ENCODE measurements at places on chromosomes 1 and 21. TPM values are rescaled to one million over a fixed set of nuclear protein-coding genes. Genes with fewer than 3 reads are reported as not detected.

The GPX7 gene
- total RNA-seq = not detected

The SORT1 gene
- 46.3 TPM for total RNA-seq

The RNF2 gene
- 23.3 TPM for total RNA-seq

The TTC24 gene
- total RNA-seq = not detected

The PBX1 gene
- 21.8 TPM for total RNA-seq

- DNase-seq = no peak
These were observed 235.4 kb downstream of the CENPF start for GRCh38 chr1:214838351-214838750.

DNA sequence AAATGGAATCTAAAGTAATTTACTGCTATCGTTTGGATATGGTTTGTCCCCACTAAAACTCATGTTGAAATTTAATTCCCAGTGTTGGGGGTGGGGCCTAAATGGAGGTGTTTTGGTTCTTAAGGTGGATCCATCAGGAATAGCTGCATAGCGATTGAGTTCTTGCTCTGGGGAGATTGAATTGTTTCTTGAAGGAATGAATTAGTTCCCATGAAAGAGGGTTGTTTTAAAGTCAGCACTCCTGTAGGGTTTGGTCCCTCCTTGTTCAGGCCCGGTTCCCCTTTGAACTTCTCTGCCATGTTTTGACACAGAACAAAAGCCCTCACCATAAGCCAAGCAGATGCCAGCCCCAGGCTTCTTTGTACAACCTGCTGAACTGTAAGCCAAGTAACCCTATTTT is 170.9 kb downstream of the COL11A1 start:
- DNase-seq = no peak

DNA sequence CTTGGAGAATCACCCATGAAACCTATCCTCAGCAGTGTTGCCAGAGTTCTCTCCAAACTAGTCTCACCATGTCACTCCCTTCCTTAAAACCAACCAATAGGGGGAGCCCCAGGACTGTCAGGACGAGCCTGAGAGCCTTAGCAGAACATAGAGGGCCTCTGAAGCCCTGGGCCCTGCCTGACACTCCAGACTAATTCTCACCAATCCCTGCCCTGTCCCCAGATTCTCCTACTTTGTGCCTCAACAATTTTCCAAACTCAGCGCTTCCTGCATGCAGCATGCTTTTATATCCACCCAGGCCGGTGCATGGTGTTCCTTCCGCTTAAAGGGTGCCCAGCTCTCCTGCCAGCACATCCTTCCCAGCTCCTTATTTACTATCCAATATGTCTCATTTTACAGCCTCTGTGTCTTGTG is 42.7 kb downstream of the HSD3B1 start:
- DNase-seq = peak; percentile 69

The MACO1 gene
- total RNA-seq = 14.1 TPM

DNA sequence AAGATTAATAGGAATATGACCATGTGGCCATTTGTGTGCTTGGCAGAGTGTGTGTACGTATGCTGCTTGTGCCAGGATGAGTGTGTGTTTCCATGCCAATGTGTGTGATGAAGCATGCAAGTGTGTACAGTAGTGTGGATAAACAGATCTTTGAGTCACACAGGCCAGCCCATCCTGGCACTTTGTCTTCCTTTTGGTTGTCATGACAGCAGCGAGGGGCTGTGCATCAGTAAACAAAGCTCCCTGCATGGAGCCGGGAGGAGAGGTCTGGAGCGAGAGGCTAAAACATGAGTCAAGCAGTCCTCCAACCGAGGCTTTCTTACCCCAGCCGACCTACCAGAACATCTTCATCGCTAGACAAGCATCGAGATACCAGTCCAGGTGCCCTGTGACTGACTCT is 221.2 kb downstream of the CACNA1E start:
- no peak for DNase-seq

- DNase-seq = no peak
These were observed 574.0 kb downstream of the LRRIQ3 start for GRCh38 chr1:73623946-73624345.

DNA sequence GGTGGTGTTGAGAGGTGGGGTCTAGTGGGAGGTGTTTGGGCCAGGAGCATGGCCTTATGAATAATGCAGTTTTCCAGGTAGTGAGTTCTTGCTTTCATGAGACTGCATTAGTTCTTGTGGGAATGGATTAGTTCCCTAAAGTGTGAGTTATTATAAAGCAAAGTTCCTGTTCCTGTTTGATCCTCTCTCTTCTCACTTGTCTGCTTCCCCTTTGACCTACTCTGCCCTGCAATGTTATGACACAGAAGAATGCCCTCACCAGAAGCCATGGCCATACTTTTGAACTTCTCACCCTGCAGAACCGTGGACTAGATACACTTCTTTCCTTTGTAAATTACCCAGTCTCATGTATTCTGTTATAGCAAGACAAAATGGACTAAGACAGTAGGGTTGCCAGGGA is 53.6 kb downstream of the MAP3K7CL start:
- no peak for DNase-seq

- DNase-seq = no peak
These were observed 15.0 kb downstream of the CAMSAP2 start for GRCh38 chr1:200753650-200754198.

- no peak for DNase-seq
These were observed 164.1 kb upstream of the POGK start for GRCh38 chr1:166675213-166675612.

DNA sequence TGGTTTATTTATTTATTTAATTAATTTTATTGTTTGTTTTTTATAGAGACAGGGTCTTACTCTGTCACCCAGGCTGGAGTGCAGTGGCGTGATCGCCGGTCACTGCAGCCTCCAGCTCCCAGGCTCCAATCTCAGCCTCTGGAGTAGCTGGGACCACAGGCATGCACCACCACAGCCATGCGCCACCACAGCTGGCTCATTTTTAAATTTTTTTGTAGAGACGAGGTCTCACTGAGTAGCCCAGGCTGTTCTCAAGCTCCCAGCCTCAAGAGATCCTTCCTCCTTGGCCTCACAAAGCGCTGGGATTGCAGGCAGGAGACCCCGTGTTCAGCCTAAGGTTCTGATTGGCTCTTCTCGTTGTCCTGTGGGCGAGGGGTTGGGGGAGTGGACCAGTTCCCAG is 22.1 kb downstream of the UMODL1 start:
- DNase-seq = no peak

DNA sequence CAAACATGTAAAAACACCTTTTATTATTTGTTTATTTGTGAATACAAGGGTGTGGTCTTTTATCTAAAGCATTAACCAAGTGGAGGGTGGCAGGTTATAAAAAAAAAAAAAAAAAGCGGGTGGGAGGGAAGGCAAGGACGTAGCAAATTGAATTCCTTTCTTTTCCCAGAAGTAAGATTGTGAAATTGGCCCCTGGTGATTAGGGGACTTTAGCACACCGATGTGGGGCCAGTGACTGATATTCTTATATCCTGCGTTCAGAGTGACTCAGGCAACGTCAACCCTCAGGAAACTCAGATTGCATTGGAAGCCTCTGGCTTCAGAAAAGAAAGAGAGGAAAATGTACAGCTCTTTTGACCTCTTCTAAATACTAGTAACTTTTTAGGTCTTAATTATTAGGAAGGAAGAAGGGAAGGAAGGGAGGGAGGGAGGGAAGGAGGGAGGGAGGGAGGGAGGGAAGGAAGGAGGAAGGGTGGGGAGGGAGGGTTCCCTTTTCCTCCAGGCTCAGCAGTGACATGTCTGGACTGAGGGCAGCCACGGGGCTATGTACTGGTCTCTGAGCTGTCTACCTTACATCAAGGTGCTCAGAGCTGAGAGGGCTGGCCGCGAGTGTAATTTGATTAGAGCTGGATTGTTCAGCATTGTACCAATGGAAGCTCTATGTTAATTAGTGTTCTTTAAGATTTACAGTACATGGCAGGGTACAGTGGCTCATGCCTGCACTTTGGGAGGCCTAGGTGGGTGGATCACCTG is 30.2 kb downstream of the EVA1C start:
- no peak for DNase-seq

The FCRL6 gene
- total RNA-seq = not detected

GRCh38 chr1:101257500-101258325 is 20.9 kb downstream of the S1PR1 start:
- no peak for DNase-seq

DNA sequence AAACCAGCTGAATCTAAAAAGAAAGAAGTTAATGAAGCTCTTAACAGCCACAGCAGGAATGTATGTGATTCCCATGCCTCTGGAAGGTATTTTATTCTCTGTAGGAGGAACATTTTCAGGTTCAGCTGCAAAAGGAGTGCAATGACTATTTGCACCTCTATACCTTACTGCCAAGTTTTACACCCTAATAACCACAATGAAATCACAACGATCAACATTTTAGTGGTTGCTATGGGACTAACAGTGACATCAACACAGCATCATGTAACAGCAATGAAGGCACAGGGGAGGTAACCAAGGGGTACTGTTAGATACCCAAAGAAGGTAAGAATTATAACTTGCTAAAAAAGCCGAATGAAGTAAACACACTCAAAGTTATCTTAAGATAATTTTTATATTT is 116.3 kb upstream of the HP1BP3 start:
- no peak for DNase-seq

DNA sequence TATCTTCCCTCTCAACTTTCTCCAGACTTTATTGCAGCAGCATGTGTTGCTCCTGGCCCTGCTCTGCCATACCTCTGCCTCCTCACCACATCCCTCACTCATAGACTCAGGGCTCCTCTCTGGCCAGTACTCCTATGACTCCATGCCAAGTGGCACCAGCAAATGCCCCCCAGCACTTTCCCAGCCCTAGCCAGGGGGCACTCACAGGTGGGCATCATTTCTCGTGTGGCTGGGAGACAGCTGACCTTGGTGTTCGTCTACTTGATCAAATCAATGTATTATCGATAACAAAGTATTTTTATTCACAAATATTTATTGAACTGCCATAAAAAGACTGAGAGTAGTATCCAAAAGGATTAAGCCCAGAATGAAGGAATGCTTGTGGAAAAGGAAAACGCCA is 418.2 kb downstream of the FAM72C start:
- DNase-seq = no peak

The PAQR6 gene
- total RNA-seq = 21.2 TPM

DNA sequence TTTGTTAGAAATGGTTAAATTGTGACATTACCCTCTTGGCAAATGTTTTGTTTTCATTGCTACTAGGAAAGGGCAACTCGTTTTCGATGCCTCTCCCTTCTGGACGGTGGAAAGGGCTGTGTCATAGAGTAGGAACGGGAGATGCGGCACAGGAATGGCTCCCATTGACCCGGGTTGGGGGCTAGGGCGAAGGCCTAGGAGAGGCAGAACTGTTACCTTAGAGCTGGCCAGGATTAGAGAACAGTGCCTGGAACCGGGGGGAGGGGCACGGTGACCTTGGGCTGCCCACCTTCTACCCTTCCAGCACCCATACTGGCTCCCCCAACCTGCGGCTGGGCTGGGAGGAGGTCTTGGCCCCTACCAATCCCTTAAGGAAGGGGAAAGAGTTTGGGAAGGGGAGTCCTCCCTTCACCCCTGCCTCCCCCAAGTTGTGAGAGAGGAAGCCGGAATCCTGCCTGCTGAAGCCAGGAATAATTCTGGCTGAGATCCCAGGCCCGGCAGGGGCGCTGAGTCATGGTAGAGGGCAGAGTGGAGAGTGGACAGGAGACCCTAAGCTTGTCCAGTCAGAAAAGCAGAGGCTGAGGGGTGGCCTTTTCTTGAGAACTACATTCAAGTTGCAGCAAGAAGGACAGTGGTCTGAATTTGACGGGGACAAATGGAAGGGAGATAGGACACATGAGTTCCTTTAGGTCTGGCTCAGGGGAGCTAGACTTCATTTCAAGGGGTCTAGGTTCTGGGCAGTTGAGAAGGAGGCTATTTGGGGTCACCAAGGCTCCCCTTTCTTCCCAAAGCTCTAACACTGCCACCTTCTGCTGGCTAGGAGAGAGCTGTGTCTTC is 8.2 kb downstream of the LMNA start:
- peak; percentile 77 for DNase-seq

DNA sequence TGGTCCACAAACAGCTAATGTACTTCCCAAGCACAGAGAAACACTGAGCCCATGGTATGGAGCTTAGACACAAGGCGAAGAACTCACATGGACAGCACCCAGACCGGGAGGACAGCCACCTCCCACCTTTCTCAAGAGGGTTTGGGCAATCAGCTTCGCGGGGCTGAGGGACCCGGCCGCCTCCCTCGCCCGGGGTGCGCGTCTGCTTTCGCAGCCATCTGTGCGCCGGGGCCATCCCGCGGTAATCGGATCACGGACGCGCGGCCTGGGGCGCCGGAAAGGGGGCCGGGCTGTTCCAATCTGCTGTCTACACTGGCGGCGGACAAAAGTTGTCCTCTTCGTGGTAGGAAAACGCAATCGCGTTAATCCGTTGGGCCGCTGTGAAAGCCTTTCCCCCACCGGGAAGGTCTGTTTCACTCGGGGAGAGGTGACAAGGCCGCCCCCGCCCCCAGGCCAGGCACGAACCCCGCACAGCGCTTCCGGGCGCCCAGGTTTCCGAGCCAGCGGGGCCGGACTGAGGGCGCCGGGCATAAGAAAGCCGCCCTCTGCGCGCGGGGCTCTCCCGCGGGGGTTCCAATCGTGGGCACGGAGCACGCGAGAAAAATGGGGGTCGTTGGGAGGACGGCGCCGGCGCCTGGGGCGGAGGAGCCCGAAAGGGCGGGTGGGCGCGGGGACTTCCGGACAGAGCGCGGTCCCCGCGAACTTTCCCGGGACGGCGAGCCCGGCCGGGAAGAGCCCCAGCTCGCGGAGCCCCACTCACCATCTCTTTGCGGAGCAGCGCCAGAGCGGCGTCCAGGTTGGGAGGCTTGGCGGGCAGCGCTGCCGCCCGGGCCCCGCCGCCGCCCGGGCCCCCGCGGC is 664 bp downstream of the FAM89A start:
- DNase-seq = peak; percentile 42

- peak; percentile 74 for DNase-seq
These were observed 2.3 kb downstream of the KLHDC8A start for GRCh38 chr1:205354259-205355074.

The TRNAU1AP gene
- 40.4 TPM for total RNA-seq

DNA sequence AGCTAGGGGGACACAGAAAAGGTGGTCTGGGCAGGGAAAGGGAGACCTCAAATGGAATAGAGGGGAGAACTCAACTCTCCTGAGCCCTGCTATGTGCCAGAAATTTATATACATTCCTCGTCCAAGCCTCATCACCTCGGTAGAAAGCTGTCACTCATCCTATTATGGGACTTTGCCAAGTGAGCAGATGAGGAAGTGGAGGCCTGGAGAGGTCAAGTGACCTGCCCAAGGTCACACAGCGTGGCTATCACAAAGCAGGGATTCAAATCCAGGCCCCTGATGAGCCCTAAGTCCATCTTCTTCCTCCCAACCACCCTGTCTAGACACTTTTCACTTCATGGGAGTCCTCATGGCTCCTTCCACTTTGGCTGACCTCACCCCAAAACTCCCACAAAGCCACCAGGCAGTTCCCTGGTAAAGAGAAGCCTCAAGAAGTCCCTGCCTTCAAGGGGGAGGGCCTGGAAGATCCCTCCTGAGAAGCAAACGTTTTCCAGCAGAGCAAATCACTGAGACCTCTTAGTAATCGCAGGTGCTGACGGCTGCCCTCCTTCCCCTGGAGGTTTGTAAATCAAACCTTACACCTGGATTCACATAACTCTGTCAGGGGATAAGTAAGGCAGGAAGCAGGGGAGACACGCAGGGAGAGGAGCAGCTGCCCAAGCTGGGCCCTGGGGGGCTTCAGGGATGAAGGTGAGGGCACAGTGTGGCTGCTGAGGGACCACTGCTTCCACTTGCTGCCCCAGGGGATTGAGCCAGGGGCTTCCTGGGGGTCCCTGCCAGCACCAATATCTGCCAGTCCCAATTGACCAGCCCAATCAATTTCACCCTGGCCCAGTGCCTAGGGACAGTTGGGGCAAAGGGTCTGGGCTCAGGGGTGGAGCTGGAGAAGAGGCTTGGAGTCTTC is 351.2 kb downstream of the MATN1 start:
- DNase-seq = no peak

All from Calu3 (cell line).